ENCODE measurements at places on chromosomes 4 and X. TPM values are rescaled to one million over a fixed set of nuclear protein-coding genes. Genes with fewer than 3 reads are reported as not detected.
A peak's percentile ranks its signal among the peaks of the same experiment; 100 is the strongest.

GRCh38 chrX:55057675-55058249, 17.1 kb upstream of the PAGE2B start:
- peak; percentile 10 for DNase-seq

MAGED4 gene
- total RNA-seq = 2.2 TPM

- no peak for DNase-seq
Measured at GRCh38 chr4:101981756-101982155, 191.2 kb downstream of the BANK1 start.

IQCM gene
- not detected for total RNA-seq

- DNase-seq = no peak
Measured at GRCh38 chr4:102599886-102600285, 98.7 kb downstream of the NFKB1 start.

Measured in pulmonary artery endothelial cell (primary cell).